Ovary (tissue), 10 donors: ENCODE measurements at places on chromosomes 11 and 22. TPM values are rescaled to one million over a fixed set of nuclear protein-coding genes. Genes with fewer than 3 reads are reported as not detected.

Gene CRYBB2
- not detected for total RNA-seq

Gene OR51I1
- total RNA-seq, result 0.77 TPM

Gene APOC3
- total RNA-seq, result 2.7 TPM

Gene OLFML1
- 38.0 TPM for total RNA-seq

Gene RASD2
- 4.4 TPM for total RNA-seq

Gene CNIH2
- 2.5 TPM for total RNA-seq

Gene PIM3
- 31.6 TPM for total RNA-seq

Gene GRAP2
- 0.46 TPM for total RNA-seq

Gene PIWIL4
- total RNA-seq, result 4.2 TPM

Gene HPX
- total RNA-seq, result 0.72 TPM

Gene ADM2
- not detected for total RNA-seq

Gene LGALS12
- 4.5 TPM for total RNA-seq

Gene LRRC4C
- total RNA-seq, result 0.48 TPM

Gene MRGPRF
- 35.2 TPM for total RNA-seq

Gene TMEM121B
- 0.54 TPM for total RNA-seq

Gene APOA1
- 6.4 TPM for total RNA-seq

Gene PGA4
- total RNA-seq, result not detected

Gene OR52E8
- not detected for total RNA-seq

Gene MRGPRX3
- 0.15 TPM for total RNA-seq

Gene GNAZ
- total RNA-seq, result 19.9 TPM

Gene MPPED1
- total RNA-seq, result 3.3 TPM

Gene TEX54
- total RNA-seq, result not detected

GRCh38 chr11:11665407-11665806 is 43.6 kb upstream of the GALNT18 start:
- H3K4me3 ChIP-seq, result no peak overlapping the region
- no peak overlapping the region for H3K27ac ChIP-seq
- no peak for DNase-seq
- H3K4me1 ChIP-seq, result no peaks in the 10 kb centered on the region
- no peaks in the 10 kb centered on the region for H3K36me3 ChIP-seq

GRCh38 chr11:67271541-67272284 is 5.4 kb downstream of the GRK2 start:
- DNase-seq, result peak; percentile 16
- H3K27me3 ChIP-seq, result no peaks in the 10 kb centered on the region
- no peak overlapping the region for H3K27ac ChIP-seq
- peaks cover 52% of the 10 kb centered on the region for H3K4me1 ChIP-seq
- no peaks in the 10 kb centered on the region for H3K36me3 ChIP-seq

DNA sequence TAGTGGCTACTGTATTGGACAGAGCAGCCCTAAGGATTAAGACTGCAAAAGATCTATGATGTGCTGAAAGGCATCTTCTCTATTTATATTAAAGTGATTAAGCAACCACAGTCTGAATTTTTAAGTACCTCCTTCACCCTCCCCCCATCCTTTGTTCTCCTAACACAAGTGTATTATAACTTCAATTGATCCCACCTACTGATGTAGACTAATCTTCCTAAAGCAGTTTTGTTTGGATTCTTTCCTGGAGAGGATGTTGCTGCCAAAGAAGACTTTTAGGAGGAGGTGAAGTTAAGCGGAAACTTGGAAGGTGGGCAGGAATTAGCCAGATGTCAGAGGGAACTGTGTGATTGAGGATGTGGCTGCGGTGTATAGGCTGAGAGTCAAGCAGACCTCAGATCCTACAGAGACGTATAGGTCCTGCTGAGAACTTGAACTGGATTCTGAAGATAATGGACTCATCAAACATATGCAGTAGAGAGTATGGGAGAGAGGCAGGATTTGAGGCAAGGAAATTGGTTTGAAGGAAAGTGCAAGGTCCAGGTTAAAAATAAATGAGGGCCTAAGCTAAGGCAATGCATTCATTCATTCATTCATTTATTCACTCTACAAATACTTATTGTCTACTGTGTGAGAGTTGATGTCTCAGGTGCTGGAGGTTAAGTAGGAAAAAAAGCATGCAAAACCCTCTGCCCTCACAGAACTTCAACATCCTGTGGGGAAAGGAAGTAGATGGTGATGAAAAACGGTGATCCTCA is 5.2 kb upstream of the RASSF10 start:
- H3K27ac ChIP-seq, result no peak overlapping the region
- DNase-seq, result no peak
- H3K27me3 ChIP-seq, result no peaks in the 10 kb centered on the region
- H3K4me1 ChIP-seq, result no peaks in the 10 kb centered on the region

- no peaks in the 10 kb centered on the region for H3K4me1 ChIP-seq
- no peaks in the 10 kb centered on the region for H3K36me3 ChIP-seq
- peak; percentile 78 for DNase-seq
- H3K27me3 ChIP-seq, result no peaks in the 10 kb centered on the region
Measured at GRCh38 chr11:122100037-122100755, 15.8 kb downstream of the BLID start.

- H3K4me3 ChIP-seq, result no peak overlapping the region
- no peak overlapping the region for H3K27ac ChIP-seq
- peaks cover 6% of the 10 kb centered on the region for H3K4me1 ChIP-seq
- H3K36me3 ChIP-seq, result no peaks in the 10 kb centered on the region
- no peak for DNase-seq
Measured at GRCh38 chr11:74953451-74953850, 4.4 kb downstream of the SPCS2 start.

GRCh38 chr11:12922418-12922817 is 86.7 kb upstream of the RASSF10 start:
- H3K4me1 ChIP-seq, result no peaks in the 10 kb centered on the region
- no peak overlapping the region for H3K4me3 ChIP-seq
- no peaks in the 10 kb centered on the region for H3K36me3 ChIP-seq
- H3K27me3 ChIP-seq, result no peaks in the 10 kb centered on the region

DNA sequence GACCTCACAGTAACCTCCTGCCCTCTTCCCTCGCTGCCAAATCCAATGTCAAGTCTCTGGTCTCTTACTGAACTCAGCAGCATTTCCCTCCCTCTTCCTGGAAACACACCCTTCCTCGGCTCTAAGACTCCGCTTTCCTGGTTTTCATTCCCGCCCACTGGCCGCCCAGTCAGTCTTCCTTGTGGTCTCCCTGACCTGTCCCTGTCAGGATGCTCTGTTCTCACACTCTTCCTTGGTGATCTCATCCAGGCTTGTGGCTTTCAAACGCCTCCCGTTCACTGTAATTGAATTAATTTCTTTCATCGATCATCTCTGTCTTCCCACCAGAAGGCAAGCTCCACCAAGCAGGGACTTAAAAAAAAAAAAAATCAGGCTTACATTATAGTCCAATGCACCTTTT is 33.5 kb downstream of the MYO18B start:
- DNase-seq, result no peak
- H3K4me1 ChIP-seq, result no peaks in the 10 kb centered on the region
- H3K4me3 ChIP-seq, result no peak overlapping the region
- no peaks in the 10 kb centered on the region for H3K27me3 ChIP-seq
- H3K36me3 ChIP-seq, result no peaks in the 10 kb centered on the region

DNA sequence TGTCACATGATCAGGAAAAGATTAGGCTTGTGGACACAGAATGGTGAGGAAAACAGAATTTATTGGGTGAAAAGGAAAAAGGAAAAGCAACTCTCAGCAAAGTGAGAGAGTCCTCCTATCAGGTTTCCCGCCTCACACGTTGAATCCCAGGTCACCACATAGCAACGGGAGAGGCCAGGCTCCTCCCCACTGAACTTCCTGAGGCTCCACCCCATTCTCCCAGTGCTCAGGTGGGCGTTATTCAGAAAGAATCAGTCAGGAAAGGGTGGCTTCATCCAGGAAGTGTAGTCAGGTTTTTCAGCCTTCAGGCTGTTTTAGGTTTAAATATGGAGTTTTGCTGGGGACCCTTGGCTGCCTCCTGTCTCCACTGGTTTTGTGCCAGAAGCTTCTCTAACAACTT is 66.9 kb downstream of the SPON1 start:
- H3K27ac ChIP-seq, result no peak overlapping the region
- peaks cover 15% of the 10 kb centered on the region for H3K4me1 ChIP-seq
- no peaks in the 10 kb centered on the region for H3K36me3 ChIP-seq
- no peak overlapping the region for H3K4me3 ChIP-seq

DNA sequence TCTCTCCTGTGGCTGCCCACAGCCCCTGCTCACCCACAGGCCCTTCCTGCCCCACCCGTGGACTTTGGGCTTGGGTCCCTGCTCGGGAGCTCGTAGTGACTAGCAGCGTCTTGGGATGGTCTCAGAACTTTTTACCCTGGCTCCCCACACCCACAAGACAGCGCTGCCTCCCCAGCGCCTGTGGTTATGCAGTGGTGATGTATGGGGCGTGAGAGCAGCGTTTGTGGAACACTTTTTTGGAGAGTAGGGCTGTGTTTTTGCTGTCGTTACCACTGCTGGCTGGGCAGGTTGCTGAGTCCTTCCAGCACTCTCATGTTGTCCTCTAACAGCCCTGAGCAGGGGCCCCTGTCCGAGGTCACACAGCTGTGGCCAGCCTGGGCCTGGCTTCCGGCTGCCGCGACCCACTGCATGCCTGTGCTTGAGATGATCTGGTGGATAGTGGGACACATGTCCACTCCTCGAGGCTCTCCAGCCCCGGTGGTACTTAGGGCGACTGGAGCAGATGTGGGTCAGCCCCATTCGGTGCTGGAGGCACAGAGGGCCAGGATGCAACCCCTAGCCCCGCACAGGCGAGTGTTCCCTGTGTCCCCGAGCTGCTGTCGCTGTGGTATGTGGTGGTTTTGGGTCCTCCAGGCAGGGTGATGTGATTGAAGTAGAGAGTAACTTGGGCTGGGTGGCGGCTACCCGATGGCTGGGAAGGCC is 7.1 kb upstream of the GRAMD4 start:
- no peaks in the 10 kb centered on the region for H3K27me3 ChIP-seq
- no peak for DNase-seq
- no peak overlapping the region for H3K27ac ChIP-seq
- H3K4me3 ChIP-seq, result no peak overlapping the region

GRCh38 chr22:50678218-50678650 is 5.6 kb downstream of the SHANK3 start:
- H3K4me1 ChIP-seq, result peaks cover 4% of the 10 kb centered on the region
- no peaks in the 10 kb centered on the region for H3K36me3 ChIP-seq
- H3K4me3 ChIP-seq, result no peak overlapping the region
- DNase-seq, result no peak

- peaks cover 8% of the 10 kb centered on the region for H3K4me1 ChIP-seq
- peak overlapping the region; percentile 83 for H3K27ac ChIP-seq
- peak; percentile 79 for DNase-seq
- peak overlapping the region; percentile 86 for H3K4me3 ChIP-seq
Measured at GRCh38 chr11:6611092-6611962, 689 bp downstream of the TAF10 start.

- peak; percentile 55 for DNase-seq
- H3K27me3 ChIP-seq, result no peaks in the 10 kb centered on the region
- no peaks in the 10 kb centered on the region for H3K36me3 ChIP-seq
- no peak overlapping the region for H3K4me3 ChIP-seq
- peaks cover 16% of the 10 kb centered on the region for H3K4me1 ChIP-seq
Measured at GRCh38 chr11:60840470-60841430, 1.2 kb upstream of the CCDC86 start.

GRCh38 chr11:70073871-70074371 is 4.2 kb upstream of the ANO1 start:
- no peaks in the 10 kb centered on the region for H3K27me3 ChIP-seq
- no peaks in the 10 kb centered on the region for H3K36me3 ChIP-seq
- H3K4me1 ChIP-seq, result no peaks in the 10 kb centered on the region
- H3K27ac ChIP-seq, result no peak overlapping the region

DNA sequence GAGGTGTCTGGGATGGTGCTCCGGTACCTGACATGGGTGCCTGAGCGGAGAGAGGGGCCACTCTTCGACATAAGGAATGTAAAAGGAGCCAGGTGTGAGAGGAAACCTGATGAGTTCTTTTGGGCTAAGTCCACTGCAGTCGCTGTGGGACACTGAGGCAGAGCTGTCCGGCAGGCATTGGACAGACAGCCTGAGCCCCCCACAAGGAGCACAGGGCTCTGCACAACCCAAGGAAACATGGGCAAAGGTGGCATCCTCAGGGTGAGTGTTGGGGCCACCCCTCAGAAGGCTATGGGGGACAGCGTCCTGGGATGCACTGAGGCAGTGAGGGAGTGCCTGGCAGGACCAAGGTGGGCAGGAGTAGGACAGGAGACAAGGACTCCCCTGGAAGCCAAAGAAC is 57.7 kb upstream of the EMID1 start:
- no peak overlapping the region for H3K4me3 ChIP-seq
- H3K36me3 ChIP-seq, result no peaks in the 10 kb centered on the region

DNA sequence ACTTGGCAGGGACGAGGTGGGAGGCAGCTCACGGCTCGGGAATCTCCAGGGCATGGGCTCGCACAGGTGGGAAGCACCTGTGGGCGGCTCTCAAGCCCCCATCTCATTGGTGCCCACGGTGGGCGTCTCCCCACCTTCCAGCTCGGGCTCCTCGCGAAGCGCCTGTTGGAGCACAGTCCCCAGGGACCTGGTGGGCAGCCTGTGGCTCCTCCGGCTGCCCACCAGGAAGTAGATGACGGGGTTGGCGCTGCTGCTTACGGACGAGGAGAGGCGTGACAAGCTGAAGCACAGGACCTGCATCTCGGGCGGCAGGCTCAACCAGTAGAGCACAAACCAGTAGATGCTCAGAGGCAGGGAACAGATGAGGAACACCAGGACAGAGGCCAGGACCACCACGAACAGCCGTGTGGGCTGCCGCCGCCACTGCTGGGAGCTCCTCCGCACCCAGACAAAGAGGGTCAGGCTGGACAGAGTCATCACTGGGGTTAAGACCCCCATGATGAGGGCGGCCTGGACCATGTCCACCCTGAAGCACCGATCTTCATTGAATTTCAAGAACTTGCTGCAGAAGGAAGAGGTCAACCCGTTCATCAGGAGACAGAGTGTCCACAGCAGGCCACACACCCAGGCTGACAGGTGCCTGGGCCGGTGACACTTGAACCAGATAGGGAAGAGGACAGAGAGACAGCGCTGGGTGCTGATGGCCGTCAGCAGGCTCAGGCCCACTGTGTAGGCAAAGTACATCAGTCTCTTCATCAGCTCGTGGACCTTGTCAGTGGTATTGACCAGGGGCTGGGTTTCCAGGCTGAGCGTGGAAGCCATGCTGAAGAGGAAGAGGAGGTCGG is 633 bp downstream of the MRGPRD start:
- H3K4me3 ChIP-seq, result no peak overlapping the region
- H3K27me3 ChIP-seq, result no peaks in the 10 kb centered on the region
- no peaks in the 10 kb centered on the region for H3K4me1 ChIP-seq
- H3K36me3 ChIP-seq, result no peaks in the 10 kb centered on the region
- H3K27ac ChIP-seq, result no peak overlapping the region

DNA sequence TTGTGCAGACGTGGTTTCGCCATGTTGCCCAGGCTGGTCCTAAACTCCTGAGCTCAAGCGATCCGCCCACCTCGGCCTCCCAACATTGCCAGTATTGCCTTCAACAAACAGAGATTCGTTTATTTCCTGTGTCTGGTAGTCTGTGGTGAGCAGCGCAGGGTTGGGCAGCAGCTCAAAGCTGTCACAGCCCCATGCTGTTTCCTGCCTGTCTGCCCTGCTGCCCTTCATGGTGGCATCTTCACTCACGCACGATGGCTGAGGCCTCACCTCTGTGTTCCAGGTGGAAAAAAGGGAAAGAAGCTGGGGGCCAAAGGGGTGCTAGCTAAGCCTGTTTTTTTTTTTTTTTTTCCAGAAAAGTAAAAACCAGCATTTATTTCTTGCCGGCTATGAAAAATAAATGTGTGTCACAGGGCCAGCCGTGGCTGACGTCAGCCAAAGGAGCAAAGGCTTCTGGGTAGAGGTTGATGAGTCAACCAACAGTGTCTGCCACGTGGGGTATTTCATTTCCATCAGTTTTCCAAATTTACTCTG is 28.8 kb downstream of the TBC1D22A start:
- H3K27ac ChIP-seq, result no peak overlapping the region
- H3K4me1 ChIP-seq, result peaks cover 2% of the 10 kb centered on the region
- peak; percentile 70 for DNase-seq
- no peak overlapping the region for H3K4me3 ChIP-seq
- no peaks in the 10 kb centered on the region for H3K36me3 ChIP-seq
- H3K27me3 ChIP-seq, result no peaks in the 10 kb centered on the region

- H3K4me1 ChIP-seq, result no peaks in the 10 kb centered on the region
- no peak for DNase-seq
- no peaks in the 10 kb centered on the region for H3K27me3 ChIP-seq
- H3K36me3 ChIP-seq, result no peaks in the 10 kb centered on the region
Measured at GRCh38 chr11:36142439-36142838, 146.8 kb downstream of the COMMD9 start.
